ENCODE measurements at places on chromosomes 12 and 14.

DNA sequence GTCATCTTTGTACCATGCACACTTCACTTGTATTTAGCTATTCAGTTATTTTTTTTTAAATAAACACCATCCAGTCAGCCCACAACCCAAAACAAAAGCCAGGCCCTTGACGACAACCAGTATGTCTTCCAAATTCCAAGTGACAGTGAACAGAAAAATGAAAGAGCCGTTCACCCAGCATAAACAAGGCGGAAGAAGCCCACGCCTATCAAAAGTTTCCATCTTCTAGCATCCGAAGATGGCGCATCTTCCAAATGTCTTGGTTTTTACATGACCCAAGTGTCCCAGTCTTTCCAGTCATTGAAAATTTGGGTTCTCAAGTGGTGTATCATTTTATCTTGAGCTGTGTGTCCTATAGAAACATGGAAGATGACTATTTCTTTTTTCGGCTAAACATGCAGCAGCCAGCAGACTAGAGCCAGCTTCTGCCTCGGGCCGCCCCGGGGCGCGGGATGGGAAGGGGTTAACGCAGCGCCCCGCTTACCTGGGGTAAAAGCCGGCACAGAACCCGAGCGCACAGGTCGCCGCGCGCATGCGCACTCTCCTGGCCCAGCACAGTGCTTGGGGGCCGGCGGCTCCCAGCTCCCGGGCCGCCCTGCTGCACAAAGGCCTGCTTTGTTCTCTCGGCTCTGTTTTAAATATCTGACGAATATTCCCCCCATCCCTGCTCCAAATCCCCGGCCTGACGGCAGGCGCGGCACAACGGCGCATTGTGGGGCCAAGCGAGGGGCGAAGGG lies 164.8 kb downstream of the ZFP36L1 start:
- no peak for DNase-seq

- DNase-seq, result no peak
These were observed 851.6 kb downstream of the NRXN3 start for GRCh38 chr14:79021766-79022165.

DNA sequence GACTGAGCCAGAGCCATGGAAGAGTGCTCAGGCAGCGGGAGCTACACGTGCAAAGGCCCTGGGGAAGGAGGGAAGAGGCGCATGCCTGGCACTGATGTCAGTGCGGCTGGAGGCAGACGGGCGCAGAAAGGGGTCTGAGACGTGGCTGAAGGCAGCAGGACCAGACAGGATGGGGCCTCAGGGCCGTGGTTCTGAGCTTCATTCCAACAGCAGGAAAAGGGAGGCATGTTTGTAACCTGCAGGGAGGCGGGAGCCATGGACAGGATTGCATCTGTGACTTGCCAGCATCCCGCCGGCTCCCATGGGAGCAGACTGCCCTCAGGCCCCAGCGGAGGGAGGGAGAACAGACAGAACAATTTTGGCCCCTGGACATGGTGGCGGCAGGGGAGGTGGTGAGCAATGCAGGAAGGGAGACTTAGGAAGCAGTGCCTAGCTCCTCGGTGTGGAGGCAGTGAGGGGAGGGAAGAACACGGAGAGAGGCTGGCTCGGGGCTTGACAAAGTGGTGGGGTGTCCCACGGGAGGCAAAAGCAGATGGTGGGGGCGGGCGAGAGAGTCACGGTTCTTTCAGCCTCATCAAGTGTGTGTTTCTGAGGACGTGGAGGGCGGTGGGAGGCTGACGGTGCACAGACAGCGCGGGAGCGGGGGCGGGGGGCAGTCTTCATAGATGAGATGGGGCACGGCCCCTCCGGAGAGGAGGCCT lies 33.3 kb upstream of the INF2 start:
- peak; percentile 52 for DNase-seq

- DNase-seq, result no peak
These were observed at the start of gene LRRC10 for GRCh38 chr12:69610729-69611128. TSS of gene LRRC10 (minus strand) at chr12:69610907. CDS start at chr12:69610838, 69 bp downstream.

GRCh38 chr12:131916306-131917138 lies 12.6 kb upstream of the PUS1 start:
- DNase-seq, result no peak

DNA sequence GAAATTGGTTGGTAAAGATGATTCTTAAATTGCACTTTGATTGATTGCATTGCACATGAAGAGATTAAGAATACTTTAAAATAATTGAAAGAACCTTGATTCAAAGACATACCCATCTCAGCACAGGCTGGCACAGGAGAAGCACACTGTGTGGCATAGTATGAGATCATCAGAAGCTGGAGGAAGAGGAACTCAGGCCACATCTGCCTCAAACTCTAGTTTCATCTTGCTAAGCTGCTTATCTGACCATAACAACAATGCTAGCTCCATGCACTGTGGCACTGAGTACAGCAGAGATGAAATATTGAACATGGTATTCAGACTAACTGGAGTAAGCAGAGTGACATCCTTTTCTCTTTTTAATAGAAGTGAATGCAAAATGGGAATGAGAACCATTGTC lies 99.1 kb downstream of the TBC1D30 start:
- no peak for DNase-seq

GRCh38 chr12:12492547-12492946 lies 70.1 kb downstream of the DUSP16 start:
- DNase-seq, result no peak

GRCh38 chr14:31527087-31527486 lies 34.1 kb upstream of the NUBPL start:
- DNase-seq, result no peak

GRCh38 chr12:127785540-127785939 lies 481.4 kb upstream of the TMEM132C start:
- peak; percentile 89 for DNase-seq

DNA sequence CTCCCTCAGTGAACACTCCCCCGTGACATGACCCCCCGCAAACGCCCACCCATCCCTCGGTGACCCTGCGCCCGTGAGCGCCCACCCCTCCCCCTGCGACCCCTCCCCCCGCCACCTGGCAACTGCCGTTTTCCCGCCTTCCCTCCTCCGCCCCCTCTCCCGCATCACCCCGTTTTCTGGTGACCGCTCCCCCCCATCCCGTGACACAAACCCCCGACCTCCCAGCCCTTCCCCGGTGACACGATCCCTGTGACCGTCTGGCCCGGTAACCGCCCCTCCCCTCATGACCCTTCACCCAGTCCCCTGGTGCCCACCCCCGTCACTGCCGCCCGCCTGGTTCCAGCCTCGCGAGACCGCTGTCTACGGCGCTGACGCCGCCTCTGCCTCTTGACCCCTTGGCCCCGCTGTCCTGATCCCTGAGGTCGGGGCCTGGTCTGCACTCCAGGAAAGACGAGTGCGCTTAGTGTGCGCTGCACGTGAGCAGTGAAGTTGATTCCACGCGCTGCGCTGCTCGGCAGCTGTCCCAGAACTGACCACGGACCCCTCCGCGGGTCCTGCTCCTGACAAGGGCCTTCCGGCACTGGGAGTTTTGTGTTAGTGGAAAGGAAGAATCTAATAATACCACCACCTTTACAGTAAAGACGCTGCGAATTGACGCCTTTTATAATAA lies 59.4 kb downstream of the DDX51 start:
- DNase-seq, result peak; percentile 82

GRCh38 chr12:104250366-104251125 lies 35.0 kb downstream of the TXNRD1 start:
- peak; percentile 13 for DNase-seq

GRCh38 chr12:89864411-89864810 lies 155.8 kb upstream of the ATP2B1 start:
- no peak for DNase-seq

DNA sequence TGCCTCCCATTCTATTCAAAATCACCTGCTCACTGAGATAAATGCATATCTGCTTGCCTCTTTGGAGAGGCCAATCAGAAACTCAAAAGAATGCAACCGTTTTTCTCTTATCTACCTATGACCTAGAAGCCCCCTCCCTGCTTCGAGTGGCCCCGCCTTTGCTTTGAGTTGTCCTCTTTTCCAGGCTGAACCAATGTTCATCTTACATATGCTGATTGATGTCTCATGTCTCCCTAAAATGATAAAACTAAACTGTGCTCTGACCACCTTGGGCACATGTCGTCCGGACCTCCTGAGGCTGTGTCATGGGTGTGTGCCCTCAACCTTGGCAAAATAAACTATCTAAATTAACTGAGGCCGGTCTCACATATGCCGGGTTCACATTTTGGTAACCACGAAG lies 64.1 kb upstream of the HECTD1 start:
- DNase-seq, result no peak

- no peak for DNase-seq
These were observed 504.9 kb upstream of the CCDC196 start for GRCh38 chr14:65981192-65981843.

DNA sequence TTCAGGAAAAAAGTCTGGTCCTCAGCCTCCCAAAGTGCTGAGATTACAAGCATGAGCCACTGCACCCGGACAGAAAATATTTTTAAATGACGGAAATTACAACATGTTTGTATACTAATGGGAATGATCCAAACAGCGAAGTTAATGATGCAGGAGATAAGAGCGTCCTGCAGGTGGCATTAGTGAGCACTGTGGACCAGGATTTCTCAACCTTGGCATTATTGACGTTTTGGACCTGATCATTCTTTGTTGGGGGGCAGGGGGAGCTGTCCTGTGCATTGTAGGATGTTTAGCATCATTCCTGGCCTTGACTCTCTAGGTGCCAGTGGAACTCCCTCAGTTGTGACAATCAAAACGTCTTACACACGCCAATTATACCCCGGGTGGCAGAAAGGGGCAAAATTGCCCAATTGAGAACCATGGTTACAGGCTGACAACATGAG lies 34.1 kb downstream of the SCFD1 start:
- peak; percentile 76 for DNase-seq

DNA sequence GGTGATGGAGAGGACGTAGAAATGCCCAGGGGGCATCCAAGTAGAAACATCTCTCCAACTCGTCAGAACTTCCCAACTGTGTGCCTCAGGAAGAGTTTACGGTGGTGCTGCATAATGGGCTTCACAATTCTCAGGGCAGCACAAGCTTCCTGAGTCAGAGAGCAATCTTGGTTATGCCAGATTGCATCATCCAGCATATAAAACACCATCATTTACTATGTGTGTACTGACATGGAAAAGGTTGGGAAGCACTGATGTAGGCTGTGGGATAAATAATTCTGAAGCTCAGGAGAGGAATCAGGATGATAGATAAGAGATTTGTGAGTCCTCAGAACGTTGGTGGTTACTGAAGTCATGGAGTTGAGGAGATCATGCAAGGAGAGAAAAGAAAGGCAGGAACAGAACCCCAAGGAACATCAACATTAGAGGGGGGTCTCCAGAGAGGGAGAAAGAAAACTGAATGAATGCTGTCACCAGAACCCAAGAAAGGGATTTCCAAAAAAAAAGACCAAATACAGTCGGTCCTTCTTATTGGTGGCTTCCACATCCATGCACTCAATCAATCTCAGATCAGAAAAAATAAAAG lies 4.7 kb upstream of the NCKAP5L start:
- DNase-seq, result peak; percentile 86

- DNase-seq, result peak; percentile 79
These were observed 1.9 kb downstream of the DUSP16 start for GRCh38 chr12:12560587-12561370.

DNA sequence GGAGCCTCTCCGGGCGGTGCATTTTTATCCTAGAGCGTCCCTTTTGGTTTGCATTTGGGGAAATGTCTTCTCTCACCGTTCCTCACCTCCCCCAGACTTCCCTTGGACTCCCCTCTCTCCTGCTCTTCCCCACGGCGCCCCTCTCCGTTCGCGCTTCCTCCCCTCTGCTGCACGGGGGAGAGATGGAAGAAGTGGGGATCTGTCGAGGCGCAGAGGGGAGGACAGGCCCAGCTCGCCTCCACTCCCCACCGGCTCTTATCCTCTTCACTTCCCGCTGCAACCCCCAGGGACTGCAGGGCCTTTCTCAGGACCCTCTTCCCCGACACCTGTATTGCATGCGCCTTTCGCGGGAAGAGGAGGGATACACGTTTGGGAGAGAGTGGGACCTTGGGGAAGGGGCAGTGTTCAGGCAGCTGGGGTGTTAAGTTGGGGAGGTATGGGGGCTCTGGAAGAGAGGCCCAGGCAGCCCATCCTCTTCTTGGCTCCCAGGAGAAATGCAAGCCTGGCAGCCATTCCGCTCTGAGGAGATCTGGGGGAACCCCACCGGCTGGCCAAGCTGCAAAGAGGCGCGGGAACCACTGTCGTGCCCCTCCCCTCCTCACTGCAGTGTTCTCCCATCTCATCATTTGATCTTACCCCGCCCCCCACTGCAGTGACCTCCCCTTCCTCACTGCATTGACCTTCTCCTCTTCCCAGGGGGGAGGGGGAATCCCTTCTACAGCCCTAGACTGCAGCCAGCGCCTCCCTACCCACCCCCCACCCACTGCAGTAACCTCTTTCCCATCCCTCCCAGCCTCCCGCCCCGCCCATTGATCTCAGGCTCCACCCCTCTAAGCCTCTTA lies 788 bp downstream of the ENO2 start:
- no peak for DNase-seq

GRCh38 chr12:116631619-116632018 lies 72.4 kb downstream of the MAP1LC3B2 start:
- DNase-seq, result no peak

GRCh38 chr12:133057446-133057845 lies 20.1 kb downstream of the ZNF84 start:
- peak; percentile 4 for DNase-seq

DNA sequence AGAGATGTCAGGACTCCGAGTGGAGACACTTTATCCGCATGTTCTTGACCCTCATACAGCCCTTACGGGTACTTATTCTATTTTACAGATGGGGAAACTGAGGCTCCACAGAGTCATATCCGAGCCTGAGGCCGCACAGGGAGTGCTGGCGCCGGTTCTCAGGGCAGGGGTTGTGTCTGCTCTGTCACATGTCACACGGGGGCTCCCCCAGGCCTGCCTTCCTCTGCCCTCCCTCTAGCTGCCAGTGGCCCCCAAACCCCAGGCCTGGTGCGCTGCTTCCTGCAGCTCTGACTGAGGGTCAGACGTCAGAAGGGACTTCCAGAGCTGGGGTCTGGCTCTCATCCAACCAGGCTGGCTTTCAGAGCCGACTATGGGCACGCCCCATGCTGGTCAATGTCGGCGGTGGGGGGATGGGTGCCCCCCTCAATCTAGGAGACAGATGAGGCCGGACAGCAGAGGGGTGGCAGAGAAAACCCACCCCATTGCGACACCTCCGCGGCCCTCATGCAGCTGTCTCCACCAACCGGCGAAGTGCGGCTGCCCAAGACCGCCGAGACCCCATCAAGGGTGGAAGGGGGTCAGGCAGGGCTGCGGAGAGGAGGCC lies 811 bp upstream of the INF2 start:
- DNase-seq, result peak; percentile 42

- peak; percentile 85 for DNase-seq
These were observed 5.4 kb downstream of the C1QL4 start for GRCh38 chr12:49331380-49332222.

DNA sequence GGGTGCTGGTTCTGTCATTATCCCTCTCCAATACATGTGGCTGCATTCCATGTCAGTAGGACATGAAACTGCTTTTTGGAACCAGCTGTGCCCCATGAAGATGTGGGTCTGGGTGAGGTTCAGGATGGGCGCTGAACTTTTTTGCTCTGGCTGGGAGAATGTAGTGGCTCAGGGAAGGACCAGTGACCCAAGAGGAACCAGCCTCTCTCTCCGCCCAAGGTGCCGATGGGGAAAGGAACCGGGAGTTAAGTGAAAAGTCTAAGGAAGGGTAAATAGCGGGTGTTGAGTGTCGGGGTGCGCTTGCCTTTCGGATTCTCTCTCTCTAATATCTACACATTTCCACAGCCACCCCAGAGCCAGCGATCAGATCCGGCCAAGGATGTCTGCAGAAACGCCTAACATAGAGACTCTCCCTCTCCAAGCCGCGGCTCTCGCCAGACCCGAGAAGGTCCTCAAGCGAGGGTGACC lies 7.8 kb downstream of the ARHGEF25 start:
- no peak for DNase-seq

GRCh38 chr12:100058482-100059029 lies 73.8 kb upstream of the ANKS1B start:
- DNase-seq, result peak; percentile 85

- DNase-seq, result no peak
These were observed 143.2 kb downstream of the SYNE2 start for GRCh38 chr14:63996016-63996415.
